ENCODE measurements at places on chromosomes 7 and 10. TPM values are rescaled to one million over a fixed set of nuclear protein-coding genes. Genes with fewer than 3 reads are reported as not detected.

Gene CLEC5A
- not detected for total RNA-seq

Gene CNTNAP2
- 0.19 TPM for total RNA-seq

Gene CFAP43
- not detected for total RNA-seq

Gene TMEM139
- total RNA-seq = 2.7 TPM

Gene SPDYE9
- total RNA-seq = not detected

DNA sequence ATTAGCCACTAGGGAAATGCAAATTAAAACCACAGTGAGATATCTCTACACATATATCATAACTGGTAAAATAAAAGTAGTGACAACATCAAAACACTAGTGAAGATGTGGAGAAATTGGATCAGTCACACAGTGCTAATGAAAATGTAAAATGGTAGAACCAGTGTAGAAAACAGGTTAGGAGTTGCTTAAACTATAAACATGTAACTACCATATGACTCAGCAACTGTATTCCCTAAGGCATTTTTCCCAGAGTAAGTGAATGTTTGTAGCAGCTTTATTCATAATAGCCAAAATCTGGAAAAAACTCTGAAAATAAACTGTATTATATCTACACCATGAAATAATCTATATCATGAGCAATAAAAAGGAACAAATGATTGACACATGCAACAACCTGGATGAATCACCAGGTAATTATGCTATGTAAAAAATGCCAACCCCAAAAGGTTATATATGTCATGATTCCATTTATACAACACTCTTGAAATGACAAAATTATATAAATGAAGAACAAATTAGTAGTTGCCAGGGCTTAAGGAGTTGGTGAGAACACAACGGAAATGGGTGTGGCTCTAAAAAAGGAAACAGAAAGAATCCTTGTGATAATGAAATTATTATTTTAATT, 22.8 kb downstream of the SLC25A40 start:
- no peak for DNase-seq

DNA sequence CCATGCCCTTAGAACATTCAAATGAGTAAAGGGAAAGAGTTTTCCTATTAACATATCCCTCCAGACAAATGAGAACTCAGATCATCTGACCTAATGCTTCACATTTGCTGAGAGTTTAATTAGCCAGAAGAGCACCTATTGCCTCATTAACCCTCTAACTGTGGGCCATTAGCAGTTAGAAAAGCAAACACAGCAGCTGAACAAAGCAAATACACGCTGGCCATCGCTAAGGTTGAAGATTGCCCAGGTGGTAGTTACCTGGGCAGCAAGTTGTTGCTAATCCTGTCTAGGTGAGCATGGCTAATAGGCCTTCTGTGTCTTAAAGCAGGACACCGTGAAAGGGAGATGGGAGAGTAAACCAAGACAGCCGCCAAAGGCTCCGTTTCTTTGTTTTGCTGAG, 49.9 kb upstream of the UCN3 start:
- DNase-seq = no peak

DNA sequence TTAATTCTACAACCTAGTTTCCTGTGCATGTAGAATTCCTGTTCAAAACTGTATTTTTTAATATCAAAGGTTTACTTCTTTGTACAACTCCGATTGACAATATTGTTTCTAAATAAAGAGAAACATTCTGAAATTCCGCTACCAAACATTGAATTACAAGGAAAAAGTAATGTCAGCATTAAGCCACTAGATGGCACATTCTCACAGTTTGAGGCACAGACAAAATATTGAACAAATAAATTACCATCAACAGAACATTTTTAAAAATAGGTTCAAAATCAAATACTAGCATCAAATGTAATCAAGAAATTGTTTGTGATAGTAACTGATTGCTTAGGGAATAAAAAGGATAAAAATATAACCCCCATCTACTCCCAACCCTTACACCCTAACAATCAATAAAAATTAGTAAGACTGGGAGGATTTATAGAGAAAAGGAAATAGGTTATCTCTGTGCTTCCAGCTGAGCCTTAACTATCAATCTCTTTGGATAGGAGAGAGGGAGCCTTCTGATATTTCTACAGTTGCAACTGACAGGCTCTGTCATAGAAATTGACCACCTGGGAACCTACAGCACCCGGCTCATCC, 86.6 kb upstream of the C7orf33 start:
- no peak for DNase-seq

DNA sequence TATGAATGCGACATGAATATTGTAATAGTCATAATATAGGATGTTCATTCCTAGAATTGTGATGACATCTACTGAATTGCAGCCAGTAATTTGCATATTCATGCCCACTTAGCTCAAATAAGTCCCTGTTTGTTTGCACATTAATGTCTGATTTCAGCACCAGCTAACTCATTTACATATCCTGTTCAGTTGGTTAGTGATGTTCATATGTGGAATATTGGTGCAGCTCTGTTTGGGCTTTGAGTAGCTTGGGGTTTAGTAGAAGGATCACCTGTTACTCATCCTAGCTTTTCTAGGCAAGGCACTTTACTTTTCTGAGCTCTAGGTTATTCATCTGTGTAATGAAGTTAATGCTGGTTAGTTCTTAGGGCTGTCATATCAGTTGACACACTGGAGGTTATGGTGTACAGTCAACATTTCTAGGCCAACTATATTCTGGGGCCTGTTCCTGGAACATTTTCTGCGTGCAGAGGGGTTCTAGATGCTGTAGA, 238.4 kb downstream of the EXOC4 start:
- DNase-seq = no peak

- DNase-seq = peak; percentile 14
Measured at GRCh38 chr7:117873310-117874190, at the start of gene CTTNBP2. CTTNBP2 (minus strand) TSS chr7:117873441; CDS start chr7:117873415, 26 bp downstream.

- DNase-seq = no peak
Measured at GRCh38 chr10:123642293-123642692, 23.9 kb upstream of the GPR26 start.

GRCh38 chr7:157610671-157611295, 274.0 kb downstream of the DNAJB6 start:
- DNase-seq = no peak

DNA sequence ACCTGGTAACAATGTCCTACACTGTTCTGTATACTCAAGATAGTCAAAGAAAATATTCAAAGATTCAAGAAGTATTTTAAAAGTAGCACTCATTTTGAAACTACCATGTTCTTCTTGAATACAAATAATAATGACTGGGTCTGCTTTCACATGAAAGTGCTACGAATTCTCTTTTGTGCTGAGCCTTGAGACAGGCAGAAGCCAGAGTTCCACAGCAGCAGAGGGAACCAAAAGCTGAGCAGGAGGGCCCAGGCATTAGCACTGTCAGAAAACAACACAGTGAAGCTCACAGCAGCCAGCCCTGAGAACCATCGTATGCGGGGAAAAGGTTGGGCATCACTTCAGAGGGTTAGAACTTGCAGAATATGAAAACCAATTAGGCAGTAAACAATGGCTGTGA, 38.9 kb downstream of the ANKMY2 start:
- no peak for DNase-seq

GRCh38 chr10:51487576-51487975, 211.8 kb downstream of the CSTF2T start:
- no peak for DNase-seq

GRCh38 chr10:3846736-3847135, 61.7 kb upstream of the KLF6 start:
- DNase-seq = no peak

GRCh38 chr10:55746002-55746401, 615.1 kb downstream of the ZWINT start:
- no peak for DNase-seq

DNA sequence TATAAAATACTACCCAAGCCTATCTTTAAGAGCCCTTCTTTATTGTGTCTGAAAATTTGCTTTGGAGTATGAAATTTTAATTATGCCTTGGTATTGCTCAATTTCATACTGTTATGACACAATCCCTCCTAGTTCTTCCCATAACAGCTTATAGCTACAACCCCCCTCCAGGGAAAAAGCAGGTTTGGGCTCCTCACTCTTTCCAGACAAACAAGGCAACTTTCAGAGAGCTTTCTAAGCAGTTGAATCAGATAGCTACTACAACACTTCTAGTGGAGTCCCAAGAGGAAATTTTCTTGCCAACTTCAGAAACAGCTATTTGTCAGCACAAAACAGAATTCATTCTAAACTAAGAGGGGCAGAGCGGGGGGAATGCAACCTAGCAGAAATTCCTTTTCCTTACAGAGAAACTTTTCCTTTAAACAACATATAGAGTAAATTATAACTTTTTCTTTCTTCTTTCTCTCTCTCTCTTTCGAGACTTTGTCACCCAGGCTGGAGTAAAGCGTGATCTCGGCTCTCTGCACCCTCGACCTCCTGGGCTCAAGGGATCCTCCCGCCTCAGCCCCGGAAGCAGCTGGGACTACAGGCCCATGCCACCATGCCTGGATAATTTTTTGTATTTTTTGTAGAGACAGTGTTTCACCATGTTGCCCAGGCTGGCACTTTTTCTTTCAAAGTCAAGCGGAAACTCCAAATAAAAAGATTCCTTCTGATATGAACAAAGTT, 26.0 kb upstream of the JMJD1C start:
- no peak for DNase-seq

GRCh38 chr10:124063750-124064603, 29.4 kb downstream of the CHST15 start:
- DNase-seq = no peak

DNA sequence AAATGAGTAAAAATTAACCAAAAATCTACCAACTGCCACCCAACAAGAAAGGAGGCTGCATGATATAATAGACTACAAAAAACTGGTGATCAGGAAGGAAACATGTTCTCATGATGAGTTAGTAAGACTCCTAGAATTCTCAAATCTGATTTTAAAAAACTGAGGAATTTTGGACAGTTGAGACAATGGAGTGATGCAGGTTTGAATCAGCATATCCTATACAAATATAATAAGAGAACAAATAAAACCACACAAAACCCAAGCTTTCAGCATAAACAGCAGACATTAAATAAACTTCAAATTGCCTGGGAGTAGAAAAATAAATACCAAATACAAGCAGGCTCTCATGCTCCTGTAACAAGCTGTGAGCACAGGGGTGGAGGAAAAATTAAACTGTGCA, 57.8 kb downstream of the SLC25A40 start:
- DNase-seq = no peak

DNA sequence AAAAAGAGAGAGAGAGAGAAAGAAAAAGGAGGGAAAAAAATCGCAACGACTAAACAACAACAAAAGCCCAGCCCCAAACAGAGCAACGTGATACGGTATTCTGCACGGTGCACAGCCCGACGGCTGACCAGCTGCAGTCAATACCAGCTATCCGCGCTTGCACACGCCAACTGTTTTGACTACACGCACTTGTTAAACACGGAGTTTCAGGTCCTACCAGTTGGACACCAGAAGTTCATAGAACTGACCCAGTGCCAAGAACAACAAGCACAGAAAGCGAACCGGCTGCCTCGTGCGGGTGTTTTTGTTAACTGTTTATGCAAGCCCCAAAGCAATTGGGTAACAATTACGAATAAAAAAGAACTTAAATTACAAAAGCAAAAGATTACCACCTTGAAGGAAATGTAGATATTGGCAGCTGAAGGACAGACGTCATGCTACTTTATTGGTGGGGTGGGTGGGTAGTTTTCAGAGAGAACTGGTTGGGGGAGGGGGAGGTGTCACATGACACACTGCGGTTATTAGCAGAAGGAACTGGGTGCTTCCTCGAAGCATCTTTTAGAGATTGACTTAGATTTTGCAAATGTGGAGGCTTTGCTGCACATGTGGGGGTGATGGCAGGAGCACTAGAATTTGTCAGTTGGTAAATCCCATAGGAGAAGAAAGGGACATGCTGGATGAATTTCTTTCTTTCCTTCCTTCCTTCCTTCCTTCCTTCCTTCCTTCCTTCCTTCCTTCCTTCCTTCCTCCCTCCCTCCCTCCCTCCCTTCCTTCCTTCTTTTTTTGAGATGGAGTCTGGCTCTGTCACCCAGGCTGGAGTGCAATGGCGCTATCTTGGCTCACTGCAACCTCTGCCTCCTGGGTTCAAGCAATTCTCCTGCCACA, 110.6 kb upstream of the EFCAB10 start:
- DNase-seq = peak; percentile 42

GRCh38 chr7:417625-417889, 102.1 kb downstream of the PDGFA start:
- no peak for DNase-seq

Measured in activated naive CD8-positive, alpha-beta T cell treated with anti-CD3 and anti-CD28 coated beads for 36 hours (primary cell).